ENCODE measurements at places on chromosomes 5 and 9.

DNA sequence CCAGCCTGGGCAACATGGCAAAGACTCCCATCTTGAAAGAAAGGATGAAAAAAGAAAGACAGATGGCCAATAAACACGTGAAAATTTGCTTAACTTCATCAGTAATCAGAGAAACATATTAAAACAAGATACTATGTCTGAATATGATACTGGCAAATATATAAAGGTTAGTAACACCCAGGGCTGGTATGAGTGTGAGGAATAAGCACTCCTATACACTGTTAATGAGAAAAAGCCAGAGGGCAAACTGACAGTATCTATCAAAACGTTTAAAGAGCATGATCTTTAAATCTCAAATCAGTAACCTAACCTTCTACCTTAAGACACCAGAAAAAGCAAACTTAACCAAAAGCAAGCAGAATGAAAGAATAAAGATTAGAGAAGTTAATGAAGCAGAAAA lies 14.1 kb downstream of the B4GALT1 start:
- DNase-seq, result no peak

DNA sequence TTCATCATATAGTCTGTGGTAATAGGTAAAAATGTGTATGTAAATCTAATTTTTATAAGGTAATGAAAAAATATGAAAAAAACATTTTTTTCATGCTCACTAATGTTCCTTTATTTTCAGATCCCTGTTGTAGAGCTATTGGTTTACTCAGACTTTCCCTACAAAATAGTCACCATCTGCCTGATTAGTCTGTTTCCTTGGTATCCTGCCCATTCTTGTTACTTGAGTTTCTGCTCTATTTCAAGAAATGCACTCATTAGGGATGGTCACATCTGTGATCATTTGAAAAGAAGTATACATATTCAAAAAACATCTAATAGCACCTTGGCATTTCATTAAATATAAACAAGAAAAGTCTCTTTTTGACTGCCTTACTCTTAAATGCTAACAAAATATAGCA lies 21.6 kb upstream of the RASA1 start:
- DNase-seq, result no peak

- no peak for DNase-seq
Observed at GRCh38 chr5:60404171-60404570, 295.8 kb downstream of the DEPDC1B start.

DNA sequence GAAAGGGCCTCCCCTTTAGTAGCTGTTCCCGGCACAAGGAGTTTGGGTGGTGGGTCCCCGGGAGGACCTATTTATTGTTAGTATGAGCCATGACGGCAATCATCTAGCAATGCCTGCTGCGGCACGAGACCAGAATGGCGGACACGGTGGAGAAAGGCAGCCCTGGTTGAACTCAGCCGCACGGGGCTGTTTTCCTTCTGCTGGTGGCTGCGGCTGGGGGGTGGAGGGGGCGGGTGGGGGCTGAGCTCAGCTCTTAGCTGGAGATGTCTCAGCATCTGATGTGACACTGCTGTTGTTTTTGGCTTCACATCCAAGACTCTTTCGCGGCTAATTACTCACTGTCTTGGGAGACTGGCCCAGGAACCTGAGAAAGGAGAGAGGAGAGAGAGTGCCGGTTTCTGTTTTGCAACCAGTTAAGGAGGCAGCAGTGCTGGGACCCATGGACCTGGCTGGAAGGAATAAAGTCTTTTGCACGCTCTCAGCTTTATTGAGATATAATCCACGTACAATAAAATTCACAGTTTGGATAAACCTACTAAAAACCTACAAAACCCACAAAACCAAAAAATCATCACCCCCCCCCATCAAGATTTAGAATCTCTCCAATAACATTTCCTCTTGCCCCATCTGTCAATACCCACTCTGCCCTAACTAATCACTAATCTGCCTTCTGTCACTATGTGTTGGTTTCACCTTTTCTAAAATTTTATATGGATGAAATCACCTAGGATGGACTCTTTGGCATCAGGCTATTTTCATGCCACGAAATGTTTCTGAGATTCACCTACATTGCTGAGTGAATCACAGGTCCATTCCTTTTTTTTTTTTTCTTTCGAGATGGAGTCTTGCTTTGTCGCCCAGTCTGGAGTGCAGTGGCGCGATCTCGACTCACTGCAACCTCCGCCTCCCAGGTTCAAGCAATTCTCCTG lies 81.8 kb upstream of the NEURL1B start:
- DNase-seq, result no peak

GRCh38 chr5:161311965-161312364 lies 234.6 kb downstream of the GABRB2 start:
- DNase-seq, result no peak

DNA sequence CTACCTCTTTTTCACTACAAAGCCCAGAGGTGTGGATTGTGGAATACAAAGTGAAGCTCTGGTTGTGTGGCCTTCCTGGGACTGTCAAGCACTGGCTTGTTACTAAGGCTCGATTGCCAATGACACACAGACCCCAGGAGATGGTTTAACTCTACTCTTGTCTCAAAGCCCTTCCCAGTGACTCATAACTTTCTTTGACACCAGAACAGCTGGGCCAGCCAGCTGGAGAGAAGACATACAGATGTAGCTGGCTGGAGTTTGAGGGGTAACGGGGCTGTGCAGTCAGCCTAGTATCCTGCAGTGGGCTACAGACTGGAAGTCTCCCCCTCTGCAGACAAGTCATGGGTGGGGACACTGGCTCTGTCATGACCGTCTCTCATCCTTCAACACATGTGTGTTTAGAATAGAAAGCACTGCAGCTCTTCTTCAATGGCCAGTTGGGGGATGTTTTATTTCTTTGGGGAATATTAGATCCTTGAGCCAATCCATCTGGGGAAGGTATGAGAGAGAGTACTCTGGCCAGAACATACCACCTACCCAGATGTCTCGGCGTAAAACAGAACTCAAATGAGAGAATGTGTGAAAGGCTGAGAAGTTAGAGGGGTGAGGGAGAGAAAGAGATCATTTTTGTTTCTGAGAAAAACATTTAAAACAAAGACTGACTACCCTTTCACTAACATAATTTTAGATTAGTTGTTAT lies 53.3 kb downstream of the SEMA6A start:
- no peak for DNase-seq

DNA sequence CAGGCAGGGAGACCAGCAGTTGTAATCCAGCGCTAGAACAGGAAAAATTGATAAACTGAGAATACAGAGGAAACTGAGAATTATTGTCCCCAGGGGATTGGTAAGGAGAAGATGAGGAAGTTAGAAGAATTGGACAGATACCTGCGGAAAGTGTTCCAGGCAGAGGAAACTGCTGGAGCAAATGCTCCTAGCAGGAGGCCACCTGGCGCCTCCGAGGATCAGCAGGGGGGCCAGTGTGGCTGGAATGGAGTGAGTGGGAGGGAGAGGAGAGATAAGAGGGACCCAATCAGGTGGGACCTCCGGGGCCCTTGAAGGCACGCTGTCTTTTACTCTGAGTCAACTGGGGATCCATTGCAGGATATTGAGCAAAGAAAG lies 695 bp upstream of the ANXA6 start:
- no peak for DNase-seq

- no peak for DNase-seq
Observed at GRCh38 chr5:124701873-124702425, 44.5 kb downstream of the ZNF608 start.

- no peak for DNase-seq
Observed at GRCh38 chr9:134592018-134592818, 49.4 kb upstream of the COL5A1 start.

DNA sequence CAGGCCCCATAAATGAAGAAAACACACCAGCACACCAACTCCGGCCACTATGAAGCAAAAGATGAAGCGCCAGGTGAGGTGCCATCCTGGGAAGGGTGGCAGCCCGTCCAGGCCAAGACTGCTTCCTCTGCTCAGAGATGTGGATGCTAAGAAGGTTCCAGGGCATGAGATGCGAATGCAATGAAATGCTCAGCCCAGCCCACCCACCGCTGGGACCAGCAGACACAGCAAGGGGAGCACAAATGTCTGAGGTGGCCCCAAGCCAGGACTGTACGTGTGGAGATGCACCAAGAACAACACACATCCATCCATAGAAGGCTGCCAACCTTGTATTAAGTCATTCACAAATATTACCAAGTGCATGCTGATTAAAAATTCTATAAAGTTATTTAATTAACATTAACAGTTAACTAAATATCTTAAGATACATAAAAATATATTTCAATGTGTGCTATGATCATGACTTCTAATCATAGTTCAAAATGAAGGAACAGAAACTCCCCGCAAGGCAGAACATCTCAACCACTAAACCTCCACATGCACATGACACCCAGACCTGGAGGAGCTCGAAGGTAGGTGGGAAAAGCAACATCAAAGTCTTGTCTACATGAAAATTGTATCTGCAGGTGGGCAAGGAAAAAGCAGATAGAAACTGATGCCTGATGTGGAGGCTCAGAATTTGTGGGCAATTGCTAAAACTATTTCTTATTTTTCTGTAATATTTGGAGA lies 43.7 kb downstream of the BICD2 start:
- DNase-seq, result no peak

DNA sequence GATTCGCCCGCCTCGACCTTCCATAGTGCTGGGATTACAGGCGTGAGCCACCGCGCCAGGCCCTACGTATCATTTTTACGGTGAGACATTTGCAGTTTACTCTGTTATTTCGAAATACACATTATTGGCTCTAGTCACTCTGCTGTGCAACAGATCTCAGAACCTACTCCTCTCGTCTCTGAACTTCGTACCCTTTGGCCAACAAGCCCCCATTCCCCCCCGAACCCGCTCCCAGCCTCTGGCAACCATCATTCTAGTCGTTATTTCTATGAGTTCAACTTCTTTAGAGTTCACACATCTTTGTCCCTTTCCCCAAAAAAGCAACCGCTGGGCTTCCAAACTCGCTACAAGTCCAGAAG lies 735 bp downstream of the PTGR1 start:
- DNase-seq, result no peak

- DNase-seq, result no peak
Observed at GRCh38 chr5:1706021-1706420, 93.6 kb downstream of the MRPL36 start.

DNA sequence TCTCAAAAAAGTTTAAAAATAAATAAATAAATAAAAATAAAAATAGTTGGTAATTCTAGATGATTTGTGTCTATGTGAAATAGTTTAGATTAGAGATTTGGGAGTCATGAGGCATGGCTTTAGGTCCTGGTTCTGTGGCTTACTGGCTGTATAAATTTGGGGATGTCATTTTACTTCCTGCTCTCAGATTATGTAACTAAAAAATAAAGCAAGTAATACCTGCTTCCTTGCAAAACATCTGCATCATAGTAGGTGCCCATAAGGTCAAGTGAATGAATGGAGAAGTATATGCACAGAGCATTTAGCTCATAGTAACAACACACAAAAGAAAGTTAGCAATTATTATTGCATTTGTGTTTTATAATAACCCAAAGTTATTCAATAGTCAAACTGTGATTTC lies 287.7 kb upstream of the TLE4 start:
- no peak for DNase-seq

DNA sequence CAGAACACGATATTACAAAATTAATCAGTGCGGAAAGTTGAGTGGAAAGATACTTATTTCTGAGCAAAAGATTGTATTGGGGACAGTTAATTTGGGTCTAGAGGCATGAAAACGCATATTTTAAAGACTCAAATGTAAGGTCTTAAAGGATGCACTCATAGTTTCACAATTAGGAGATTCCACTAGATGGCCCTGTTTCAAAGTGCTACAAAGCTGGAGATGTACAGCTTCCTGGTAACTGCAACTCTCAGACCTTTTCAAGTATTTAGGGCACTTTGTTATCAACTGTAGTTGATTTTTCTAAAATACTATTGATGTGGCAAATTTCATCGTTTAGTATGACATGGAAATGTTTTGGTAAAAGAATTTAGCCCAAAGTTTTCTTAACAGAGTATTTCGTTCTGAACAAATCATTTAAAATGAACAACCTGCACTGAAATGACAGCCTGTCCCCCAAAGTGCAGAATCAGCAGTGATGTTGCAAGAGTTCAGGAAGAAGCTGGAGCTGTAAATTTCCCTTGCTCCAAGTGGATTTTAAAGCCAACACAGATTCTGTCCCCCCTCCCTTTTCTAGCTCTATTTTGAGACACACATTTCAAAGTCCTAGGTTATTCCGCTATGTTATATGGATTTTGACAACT lies 16.2 kb upstream of the NDUFB6 start:
- DNase-seq, result no peak

- no peak for DNase-seq
Observed at GRCh38 chr5:137822984-137823383, 44.7 kb upstream of the MYOT start.

DNA sequence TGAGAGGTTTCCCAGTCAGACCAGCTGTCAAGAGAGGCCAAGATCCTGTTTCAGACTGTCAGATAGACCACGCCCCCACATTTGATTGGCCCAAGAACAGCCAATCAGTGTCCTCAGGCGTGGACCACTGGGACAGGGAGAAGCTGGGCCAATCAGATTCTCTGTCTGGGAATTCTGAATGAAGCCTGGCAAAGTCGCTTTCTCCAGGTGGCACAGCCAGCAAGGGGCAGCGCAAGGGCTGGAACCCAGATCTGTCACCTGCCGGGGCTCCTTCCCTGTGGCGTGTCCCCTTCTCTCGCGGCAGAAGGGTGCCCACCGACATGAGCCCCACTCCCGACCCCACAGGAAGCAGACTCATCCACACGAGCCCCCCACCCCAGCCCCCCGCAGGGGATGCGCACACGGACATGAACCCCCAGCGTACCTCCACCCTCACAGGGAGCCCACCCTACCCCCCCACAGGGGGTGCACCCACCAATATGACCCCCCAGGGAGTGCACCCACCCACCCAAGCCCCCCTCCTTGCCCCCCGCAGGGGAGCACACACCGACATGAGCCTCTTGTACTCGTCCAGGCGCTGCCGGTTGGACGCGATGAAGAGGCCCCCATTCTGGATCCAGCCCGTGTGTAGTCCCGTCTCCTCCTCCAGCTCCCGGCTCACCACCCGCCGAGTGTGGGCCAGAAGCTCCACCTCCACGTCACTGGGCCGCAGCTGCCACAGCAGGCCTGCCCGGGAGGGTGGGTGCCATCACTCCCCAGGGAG lies 6.1 kb downstream of the SARDH start:
- peak; percentile 50 for DNase-seq

- no peak for DNase-seq
Observed at GRCh38 chr5:60490597-60491166, 209.3 kb downstream of the DEPDC1B start.

DNA sequence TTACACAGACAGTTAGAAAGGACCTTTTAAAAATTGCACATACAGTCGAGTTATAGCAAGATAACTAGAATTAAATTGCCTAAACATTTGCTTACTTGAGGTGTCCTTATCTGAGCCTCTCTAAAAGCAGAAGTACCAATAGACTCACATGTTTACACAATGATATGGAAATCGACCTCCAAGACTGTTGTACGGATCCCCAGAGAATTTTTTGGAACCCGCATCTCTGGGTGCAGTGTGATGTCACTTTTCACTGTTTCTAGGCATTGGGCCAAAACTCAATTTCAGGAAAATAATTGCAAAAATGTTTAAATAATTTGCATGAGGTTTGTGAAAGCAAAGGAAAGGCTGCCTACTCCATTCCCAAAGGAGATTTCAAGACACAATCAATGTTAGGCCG lies 63.1 kb upstream of the ATG10 start:
- DNase-seq, result no peak

- no peak for DNase-seq
Observed at GRCh38 chr5:162657076-162657475, 589.5 kb downstream of the GABRG2 start.

GRCh38 chr9:137054932-137055384 lies 1.1 kb upstream of the ENTPD2 start:
- no peak for DNase-seq
